ENCODE measurements at places on chromosomes 7 and 10.
A peak's percentile ranks its signal among the peaks of the same experiment; 100 is the strongest.

DNA sequence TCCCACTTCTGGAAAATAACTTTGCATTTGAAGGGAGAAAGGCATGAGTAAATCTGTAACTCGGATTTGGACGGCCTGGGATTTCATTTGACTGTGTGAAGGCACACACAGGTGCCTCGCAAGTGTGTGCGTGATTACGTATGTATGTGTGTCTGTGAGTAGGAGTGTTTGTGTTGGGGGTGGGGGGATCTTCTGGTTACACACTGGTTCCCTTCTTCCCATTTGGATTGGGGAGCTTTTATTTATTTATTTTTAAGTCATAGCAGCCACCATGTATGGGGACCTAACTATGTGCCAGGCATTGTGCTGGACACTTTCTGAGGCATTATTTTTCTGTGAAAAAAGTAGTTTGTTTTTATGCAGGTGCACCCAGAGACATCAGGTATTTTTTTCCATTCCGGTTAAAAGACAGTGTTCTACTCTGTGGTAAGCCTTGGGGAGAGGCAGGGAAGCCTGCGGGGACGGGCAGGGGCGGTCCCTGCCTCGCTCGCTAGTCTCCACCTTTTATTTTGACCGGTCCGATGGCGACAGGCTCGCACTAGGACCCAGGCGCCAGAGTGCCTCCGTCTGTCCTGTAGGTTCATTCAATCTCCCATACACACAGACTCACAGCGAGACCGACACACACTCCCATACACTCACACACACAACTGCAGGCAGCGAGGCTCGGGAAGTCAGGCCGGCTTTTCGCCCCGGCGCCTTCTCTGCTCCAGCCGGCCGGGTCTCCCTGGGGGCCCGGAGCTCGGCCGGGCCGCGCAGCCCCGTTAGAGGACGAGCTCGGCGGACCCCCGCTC lies at the start of gene MXI1:
MXI1 (plus strand) TSS at position 595 of the 794 bp plus-strand sequence. CDS start 204 bp downstream, outside the sequence.
- peak; percentile 31 for DNase-seq

DNA sequence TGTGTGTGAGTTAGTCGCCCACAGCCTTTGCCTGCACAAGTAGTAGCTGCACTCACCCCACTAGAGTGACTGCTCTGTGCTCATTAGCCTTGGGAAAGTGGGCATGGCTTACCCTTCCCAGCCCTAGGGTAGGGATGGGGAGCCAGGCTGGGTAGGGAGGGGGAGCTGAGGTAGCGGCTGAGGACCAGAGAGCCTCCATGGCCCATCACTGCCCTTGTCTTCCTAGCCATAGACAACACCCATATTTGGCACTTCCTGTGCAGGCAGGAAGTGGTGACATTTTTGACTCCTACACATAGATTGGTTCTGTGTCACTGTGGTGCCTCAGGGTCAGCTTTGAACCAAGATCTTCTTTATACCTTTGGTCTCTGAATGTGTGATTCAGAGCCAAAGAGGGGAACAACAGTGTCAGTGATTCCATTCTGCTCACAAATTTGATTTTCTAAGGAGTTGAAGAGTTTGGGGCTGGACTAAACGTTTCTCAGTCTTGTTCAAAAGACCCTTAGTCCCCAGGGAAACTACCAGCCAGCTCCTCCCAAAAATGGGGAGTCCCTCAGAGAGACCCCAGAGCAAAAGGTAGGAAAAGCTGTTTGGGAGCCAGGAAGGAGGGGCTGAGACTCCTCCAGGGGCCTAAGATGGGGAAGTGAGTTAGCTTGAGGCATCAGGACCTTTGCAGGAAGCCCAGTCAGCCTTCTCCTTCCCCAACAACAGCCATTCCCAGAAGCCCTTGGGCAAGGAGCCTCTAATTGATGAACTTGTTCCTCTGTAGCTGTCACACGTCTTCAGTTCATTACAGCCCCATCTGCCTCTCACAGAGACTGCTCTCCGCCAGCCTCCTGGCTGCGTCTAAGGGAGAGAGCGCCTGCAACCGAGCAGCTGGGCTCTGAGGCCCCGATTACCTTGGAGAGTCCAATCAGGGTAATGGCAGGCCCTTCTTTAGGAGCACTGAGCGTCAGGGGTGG lies 135.0 kb downstream of the CDH23 start:
- DNase-seq: no peak

GRCh38 chr10:50512743-50513416 lies 110.9 kb downstream of the SGMS1 start:
- no peak for DNase-seq

GRCh38 chr7:37040330-37040729 lies 316.0 kb upstream of the AOAH start:
- DNase-seq: no peak

DNA sequence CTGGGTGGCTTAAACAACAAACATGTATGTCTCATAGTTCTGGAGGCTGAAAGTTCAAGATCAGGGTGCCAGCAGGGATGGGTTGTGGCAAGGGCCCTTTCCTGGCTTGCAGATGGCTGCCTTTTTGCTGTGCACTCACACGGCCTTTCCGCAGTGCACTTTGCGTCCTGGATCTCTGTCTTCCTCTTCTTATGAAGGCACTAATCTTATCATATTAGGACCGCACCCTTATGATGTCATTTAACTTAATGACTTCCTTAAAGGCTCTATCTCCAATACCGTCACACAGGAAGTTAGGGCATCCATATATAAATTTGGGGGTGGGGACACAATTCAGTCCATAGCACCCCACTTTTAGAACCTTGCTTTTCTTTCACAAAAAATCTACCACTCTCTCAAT lies 255.2 kb downstream of the SNX13 start:
- DNase-seq: no peak

DNA sequence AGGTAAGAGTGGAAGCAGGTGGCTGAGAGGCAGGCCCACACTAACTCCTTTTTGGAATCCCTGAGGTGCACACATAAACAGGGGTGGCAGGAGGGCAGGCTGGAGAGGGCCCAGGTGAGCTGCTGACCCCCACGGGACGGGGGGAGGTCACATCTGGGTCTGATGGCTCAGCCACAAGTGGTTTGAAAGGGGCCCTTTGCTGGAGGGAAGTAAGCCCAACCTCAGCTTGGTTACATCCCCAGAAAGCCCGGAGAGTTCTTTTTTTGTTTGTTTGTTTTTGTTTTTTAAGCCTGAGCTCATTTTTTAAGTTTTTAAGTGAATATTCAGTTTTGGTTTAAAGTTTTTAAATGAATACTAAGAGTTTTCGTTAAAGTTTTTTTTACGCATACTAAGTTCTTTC lies 72.8 kb upstream of the CUX1 start:
- DNase-seq: no peak

DNA sequence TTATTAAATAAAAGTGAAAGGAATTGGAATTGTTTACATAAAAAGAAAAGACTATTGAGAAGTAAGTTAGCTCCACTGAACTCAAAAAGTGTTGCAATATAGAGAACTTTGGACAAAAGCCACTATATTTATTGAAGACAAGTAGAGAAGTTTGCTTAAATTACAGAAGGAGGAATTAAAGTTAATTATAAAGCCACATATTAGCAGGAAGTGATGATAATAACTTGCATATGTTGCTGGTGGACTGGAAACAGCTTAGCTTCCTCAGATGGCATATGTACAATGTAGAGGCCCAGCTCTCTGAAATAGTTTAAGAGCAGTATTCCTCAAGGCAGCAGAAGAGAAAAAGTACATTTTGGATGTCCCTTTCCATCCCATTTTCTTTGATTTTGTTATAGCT lies 400.7 kb downstream of the GATA3 start:
- DNase-seq: no peak

DNA sequence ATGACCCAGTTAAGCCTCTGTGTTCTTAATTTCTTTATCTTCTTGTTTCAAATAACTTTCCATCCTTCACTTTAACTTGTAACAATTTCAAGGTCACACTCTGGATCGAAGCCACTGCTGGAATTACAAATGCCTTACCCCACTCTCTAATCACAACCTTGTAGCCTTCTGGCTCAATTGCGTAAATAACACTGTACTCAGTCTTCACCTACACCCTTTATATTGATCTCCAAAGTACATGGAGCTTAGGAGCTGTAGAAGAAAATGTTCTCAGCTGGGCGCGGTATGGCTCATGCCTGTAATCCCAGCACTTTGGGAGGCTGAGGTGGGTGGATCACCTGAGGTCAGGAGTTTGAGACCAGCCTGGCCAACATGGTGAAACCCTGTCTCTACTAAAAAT lies 164.3 kb upstream of the NPSR1 start:
- DNase-seq: no peak

- no peak for DNase-seq
Observed at GRCh38 chr10:113124724-113125123, 174.7 kb downstream of the TCF7L2 start.

DNA sequence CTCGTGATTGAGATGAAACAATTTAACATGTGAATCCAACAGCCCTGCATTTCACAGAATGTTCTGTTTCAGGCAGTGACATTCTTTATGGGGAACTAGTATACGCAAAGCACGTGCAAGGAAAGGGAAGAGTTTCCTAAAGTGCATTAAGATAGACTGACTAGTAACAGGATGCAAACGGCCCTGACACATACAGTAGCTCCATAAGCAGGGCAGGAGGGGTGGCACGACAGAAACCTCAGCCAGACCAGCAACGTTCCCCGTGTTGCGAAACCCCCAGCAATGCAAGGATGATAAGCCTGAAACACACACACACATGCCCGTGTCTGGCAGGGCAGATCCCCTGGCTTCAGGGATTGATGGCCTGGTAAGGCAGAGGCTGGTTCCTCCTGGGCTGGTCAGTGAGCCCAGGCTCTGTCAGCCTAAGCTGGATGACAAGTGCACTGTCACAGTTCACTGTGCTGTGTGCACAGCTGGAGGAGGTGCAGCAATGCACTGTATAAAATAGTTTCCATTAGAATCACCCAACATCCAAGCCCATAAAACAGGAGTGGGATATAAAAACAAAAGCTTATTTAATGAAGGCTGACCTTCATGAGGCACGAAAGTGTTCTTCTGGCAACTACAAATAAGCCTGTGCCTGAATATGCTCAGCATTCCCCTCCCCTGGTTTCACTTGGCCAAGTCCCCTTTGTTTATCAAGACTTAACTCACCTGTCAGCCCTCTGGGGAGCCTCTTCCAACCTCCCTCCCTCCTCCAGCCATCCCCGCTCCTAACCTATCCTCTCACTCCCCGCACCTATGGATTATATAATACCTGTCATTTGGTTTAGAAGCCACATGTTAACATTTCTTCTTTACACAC lies 88.8 kb downstream of the GSAP start:
- DNase-seq: no peak

- DNase-seq: peak; percentile 50
Observed at GRCh38 chr10:17428351-17429097, 25.9 kb downstream of the ST8SIA6 start.

DNA sequence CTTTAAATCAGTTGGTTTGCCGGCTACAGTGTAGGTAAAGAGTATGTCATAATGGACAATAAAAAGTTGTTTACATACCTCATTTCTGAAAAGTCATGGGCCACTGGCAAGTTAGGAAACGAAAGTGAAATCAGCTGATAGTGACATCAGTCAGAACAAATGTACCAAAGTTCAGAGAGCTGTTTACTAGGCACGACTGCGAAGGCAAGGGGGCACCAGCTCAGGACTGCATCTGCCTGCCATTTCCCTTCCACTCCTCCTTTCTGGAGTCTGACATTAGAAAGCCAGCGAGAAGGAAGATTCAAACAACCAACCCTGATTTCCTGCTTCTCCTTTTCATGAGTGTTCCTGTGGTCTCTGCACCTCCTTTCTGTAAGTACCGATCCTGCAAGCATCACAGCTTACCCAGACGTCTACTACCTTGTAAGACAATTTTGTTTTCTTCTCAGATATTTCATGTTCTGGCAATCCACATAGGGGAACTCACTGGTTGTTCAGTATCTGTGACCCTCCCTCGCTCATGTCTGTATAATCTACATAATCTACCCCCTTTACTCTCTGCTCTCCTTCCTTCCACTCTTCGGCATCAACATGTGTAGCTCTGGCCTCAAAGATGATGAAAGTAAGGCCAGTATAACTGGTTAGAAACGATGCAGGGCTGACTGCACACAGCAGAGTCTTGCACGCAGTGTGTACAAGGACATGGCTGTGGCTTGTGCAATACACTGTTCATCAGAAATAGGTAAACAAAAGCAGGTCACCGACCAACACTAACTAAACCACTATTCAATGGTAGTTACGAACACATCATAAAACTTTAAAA lies at the start of gene TMEM140:
TMEM140 (plus strand) TSS at position 174 of the 823 bp plus-strand sequence. CDS start 16,370 bp downstream, outside the sequence.
- DNase-seq: peak; percentile 46

- peak; percentile 16 for DNase-seq
Observed at GRCh38 chr7:28926871-28927597, 31.1 kb downstream of the TRIL start.

GRCh38 chr10:47154762-47155161 lies 145.2 kb upstream of the GDF10 start:
- DNase-seq: no peak

DNA sequence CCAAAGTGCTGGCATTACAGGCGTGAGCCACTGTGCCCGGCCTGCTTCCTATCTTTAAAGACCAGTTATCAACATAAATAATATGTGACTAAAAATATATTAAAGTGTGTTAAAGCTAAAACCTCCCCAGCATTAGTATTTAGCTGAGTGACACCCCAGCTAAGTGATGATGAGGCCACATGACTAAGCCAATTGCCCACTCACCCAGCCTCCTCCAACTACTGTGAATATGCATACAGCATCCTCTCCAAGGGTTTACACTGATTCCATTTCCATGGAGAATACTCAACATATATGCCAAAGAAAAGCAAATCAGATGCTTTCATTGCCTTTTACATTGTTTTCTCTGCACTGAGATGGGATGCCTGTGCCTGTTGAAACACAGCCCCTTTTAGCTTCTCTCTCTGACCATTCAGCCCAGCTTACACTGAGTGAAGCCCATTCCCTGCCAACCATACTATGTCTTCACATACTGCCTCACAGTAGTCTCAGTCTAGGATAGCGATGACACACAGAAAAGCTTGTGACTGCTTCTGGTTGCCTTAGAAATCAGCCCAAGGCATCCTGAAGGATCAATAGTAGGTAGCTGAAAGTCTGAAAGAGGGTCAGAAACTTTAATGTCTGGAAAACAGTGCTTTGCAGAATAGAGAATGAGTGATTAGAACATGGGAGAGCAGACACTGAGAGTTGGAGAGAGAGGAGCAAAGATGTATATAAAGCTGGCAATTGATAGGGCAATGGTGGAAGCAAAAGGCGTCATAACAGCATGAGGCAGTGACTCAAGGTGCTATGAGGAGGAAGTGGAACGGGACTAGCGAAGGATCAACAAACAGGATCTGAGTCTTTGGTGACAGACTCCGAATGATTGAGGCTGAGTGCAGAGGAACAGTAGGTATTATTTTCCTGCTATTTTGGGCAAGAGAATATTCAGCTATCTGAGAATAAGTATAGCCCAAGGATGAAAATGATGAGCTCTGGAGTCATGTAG lies 19.8 kb upstream of the ATE1 start:
- DNase-seq: no peak

- DNase-seq: no peak
Observed at GRCh38 chr10:124198125-124198501, 104.7 kb upstream of the CHST15 start.

- no peak for DNase-seq
Observed at GRCh38 chr7:3805151-3805550, 504.1 kb downstream of the SDK1 start.

- no peak for DNase-seq
Observed at GRCh38 chr10:73964743-73965142, 33.2 kb upstream of the VCL start.

- DNase-seq: no peak
Observed at GRCh38 chr10:132815168-132815857, 29.4 kb upstream of the NKX6-2 start.

- DNase-seq: no peak
Observed at GRCh38 chr7:93823621-93824020, 66.9 kb downstream of the TFPI2 start.

GRCh38 chr10:30013757-30014156 lies 45.6 kb downstream of the JCAD start:
- DNase-seq: no peak

Measured in stimulated activated CD4-positive, alpha-beta T cell treated with anti-CD3 and anti-CD28 coated beads, Interleukin-4, amount 100 ng/mL, for 1 hour (primary cell).